ENCODE measurements at places on chromosomes 2 and 18.

DNA sequence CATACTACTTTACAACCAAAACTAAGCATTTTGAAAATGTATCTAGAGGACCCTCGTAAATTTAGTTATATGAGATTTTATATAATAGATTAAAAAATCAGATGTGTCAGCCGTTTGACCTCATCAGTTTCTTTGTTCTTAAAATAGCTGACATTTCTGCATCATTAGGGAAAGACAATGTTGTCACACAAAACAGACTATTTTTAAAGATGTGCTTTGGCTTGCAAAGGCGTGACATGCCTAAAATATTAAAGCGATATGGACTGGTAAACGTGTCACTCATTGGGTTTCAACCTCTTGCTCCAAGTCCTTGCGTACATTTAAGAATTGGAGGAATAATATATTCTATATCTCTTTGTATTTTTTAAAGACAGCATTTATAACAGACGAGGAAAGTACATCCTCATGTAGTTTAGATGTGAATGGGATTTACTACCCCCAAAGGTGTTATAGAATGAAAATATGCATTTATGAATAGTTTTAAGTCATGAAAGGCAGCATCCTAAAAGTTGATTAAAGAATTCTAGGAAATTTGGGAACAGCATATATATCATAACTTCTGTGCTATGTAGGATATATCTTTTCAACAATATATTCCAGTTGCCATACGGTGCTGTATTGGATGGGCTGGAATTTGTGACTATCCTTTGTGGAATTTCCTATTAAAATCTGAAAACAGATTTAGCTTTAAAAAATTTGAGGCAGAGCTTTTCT is 3.8 kb downstream of the MYL12A start:
- no peak for DNase-seq

DNA sequence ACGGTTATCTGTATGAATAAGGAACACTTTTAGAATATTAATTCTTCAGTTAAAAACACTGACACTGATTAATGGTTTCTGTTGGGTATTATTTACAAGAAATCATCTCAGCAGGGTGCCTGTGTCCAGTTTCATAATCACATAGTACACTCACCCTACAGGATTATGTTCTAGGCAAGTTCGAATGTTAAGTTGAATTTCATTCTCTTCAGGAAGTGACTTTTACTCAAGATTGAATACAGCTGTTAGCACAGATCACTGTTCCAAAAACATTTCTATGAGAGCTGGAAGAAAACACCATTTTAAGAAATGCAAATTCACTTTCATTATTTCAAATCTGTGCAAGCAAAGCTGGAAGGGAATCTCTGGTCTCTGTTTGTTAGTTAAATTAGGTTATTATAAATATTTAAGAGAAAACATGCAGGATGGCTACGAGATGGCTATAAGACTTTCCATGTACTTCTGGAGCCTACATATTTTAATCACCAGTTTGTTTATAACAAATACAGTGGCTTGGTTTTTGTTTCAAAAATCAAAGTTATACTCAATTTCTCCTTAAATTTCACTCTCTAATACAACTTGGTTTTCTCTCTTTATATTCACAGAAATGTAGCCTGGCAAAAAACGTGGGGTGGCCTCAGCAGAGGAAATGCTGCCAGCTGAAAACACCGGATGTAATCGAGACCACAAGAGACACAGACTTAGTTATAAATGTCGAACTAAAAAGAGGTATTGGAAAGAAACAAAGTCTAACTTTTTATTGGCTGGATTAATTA is 65.8 kb downstream of the RBMS1 start:
- DNase-seq, result no peak

DNA sequence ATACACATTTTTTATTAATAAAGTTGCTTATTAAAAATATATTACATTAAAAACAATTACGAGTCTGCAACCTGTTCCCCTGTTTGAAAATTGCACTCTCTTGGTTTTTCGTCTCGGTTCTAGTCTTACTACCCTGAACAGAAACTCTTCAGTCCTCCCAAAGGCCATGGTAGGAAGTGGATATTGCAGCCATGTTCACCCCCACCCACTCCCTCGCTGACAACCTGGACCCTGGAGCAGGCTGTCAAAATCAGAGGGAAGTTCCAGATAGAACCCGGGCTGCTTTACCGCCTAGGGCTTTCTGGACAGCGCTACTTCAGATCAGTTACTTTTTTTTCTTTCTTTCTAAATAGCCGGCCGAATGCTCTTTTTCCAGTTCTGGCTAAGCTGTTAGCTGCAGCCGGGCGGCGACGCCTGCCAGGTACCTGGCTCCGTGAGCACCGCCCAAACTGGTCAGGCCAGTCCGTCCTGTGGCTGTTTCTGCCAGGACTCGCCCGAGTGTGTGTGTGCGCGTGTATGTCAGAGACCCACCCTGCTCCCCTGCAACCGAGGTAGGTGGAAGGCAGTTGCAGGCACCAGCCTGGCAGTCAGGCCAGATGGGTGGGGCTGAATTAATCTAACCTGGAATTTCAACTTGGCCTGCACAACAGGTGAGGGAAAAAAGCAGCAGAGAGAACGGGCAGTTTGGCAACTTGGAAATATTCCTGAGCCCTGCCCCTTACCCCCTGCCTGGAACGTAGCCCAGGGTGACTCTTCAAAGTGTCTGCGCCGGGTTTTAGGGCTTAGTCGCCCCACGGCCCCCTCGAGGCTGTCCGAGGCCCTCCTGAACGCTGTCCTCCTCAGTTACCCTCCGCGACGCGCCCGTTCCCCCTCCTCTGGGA is 1.1 kb upstream of the TET3 start:
- no peak for DNase-seq

GRCh38 chr2:121284463-121285449 is at the start of gene TFCP2L1:
Gene TFCP2L1, minus strand, starts transcription at chr2:121285202. Its CDS starts 93 bp downstream, at chr2:121285109.
- DNase-seq, result no peak

DNA sequence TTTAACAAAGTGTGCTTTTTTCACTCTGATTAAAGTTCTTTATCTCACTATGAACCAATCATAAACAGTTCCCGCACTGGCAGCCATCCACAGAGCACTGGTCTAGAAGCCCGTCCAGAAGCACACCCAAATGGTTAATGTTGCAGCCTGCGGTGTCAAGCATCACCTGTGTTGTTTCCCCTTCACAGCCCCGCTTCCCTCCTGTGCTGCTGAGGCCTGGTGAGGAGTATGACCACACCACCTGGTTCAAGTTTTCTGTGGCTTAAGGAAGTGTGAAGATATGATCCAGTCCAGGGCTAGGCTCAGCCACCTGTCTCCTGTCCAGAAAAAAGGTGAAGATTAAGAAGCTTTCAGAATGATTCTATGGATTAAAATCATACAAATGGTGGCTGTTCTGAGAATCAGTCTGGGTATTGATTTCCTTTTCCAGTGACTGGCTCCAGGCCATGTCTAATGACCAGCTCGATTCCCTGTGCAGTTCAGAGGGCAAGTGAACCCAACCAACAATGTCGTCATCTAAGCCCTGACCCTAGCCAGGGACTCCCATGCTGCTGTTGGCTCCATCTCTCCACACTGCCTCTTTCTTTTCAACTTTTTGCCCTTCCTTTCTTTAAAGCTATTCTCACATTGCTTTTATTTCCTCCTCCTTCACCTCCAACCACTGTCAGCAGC is 17.7 kb downstream of the SRSF7 start:
- DNase-seq, result peak; percentile 36

DNA sequence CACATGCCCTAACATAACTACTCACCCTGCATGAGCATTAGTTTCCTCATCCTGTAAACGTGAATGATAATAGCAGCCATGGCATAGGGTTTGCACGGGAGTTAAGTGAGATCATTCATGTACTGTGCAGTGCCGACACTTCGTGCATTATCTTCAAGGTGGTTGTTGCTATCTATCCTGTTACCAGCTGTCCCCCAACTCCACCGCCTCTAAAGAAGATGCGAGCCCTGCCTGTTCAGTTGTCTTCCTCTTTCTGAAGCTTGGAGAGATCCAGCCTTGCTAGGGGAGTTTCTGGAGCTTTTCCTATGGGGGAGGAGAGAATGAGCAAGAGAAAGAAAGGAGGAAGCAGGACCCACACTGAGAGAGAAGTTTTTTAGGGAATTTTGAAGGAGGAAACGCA is 34.4 kb downstream of the YPEL5 start:
- no peak for DNase-seq

DNA sequence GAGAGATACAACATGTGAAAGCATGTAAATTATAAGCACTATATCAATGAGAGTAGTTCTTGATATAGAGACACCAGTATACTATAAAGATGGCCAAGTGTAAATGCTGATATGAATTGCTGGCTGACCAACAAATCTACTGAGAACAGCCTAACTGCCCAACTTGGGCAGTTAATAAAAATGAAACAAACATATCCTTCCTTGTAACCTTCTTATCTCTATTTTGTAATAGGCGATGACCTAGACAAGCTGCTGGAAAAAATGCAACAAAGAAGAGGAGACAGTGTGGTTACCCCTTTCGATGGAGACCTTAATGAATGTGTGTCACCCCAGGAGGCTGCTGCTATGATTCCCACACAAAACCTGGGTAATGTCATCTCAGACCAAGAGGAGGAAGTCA is 148.7 kb downstream of the ESCO1 start:
- DNase-seq, result no peak

DNA sequence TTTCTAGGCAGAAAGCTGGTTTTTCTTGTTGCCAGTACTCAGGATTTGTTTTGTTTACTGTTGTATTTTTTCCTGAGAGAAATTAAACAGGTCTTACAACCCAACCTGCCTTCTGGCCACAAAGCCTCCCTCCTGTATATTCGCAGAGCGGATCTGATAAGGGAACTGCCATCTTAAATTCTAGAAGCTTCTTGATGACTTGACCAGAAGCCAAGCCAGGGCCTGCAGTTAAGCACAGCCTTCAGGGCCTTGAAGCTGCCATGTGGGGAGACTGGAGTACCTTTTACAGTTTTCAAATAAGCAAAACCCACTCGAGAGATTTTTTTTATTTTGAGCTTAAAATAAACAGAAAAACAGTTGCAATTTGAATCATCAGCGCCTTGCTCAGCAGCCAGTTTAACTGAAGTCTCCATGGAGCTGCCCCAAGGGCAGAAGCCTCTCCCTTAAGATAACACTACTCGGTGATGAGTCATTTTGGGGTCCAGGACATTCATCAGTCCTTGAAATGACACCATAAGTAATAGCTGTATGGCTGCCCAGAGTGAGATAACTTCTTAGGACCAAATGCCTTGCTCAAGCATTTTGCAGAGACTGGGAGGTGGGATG is 51.5 kb upstream of the PHLPP1 start:
- no peak for DNase-seq

- peak; percentile 47 for DNase-seq
Measured at GRCh38 chr18:79631761-79632446, 47.7 kb upstream of the CTDP1 start.

DNA sequence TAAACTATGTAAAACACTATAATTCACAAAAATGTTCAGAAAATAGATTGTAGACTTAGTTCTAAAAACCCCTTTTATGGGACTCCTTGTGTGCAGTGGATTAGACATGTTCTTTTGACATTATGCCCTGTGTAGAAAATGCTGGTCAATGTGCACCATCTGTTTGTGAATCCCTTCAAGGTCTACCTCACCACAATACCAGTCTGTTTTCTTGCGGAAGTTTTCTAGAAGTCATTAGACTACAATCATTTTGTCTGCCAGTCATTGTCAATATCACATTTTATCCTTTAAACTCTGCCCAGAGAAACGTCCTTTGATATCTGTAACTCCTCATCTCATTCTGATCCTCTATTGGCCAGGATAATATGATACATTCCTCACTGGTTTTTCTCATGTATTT is 7.8 kb downstream of the ITGA4 start:
- no peak for DNase-seq

GRCh38 chr18:29874519-29875098 is 1167.9 kb downstream of the DSC3 start:
- no peak for DNase-seq

- no peak for DNase-seq
Measured at GRCh38 chr2:198232281-198232680, 427.9 kb downstream of the PLCL1 start.

- peak; percentile 51 for DNase-seq
Measured at GRCh38 chr2:240637116-240637900, 12.0 kb downstream of the GPR35 start.

GRCh38 chr2:111702119-111702803 is 181.7 kb downstream of the ANAPC1 start:
- no peak for DNase-seq

DNA sequence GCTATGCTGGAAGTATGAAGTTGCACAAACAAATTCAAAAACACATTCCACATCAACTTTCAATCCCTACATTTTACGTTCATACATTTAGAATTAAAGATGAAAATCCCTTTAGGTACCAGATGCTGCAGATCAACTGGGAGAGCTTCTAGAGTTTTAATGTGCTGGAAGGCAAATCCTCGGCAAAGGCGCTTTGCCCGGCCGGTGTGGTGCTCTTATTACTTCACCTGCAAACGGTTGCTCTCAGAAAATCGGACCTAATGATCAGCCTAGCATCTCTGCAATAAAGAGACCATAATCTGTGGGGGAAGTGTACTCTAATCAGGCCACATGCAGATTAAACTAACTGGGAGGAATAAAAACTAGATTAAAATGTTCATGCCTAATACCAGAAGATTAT is 513.8 kb downstream of the ZEB2 start:
- DNase-seq, result no peak

- no peak for DNase-seq
Measured at GRCh38 chr2:88002359-88002707, 14.0 kb downstream of the RNU2-63P start.

- DNase-seq, result no peak
Measured at GRCh38 chr2:196263181-196263747, 91.9 kb upstream of the STK17B start.

GRCh38 chr2:105509269-105510086 is 110.6 kb upstream of the FHL2 start:
- DNase-seq, result no peak

GRCh38 chr2:15808204-15808910 is 132.0 kb upstream of the MYCN start:
- DNase-seq, result no peak

DNA sequence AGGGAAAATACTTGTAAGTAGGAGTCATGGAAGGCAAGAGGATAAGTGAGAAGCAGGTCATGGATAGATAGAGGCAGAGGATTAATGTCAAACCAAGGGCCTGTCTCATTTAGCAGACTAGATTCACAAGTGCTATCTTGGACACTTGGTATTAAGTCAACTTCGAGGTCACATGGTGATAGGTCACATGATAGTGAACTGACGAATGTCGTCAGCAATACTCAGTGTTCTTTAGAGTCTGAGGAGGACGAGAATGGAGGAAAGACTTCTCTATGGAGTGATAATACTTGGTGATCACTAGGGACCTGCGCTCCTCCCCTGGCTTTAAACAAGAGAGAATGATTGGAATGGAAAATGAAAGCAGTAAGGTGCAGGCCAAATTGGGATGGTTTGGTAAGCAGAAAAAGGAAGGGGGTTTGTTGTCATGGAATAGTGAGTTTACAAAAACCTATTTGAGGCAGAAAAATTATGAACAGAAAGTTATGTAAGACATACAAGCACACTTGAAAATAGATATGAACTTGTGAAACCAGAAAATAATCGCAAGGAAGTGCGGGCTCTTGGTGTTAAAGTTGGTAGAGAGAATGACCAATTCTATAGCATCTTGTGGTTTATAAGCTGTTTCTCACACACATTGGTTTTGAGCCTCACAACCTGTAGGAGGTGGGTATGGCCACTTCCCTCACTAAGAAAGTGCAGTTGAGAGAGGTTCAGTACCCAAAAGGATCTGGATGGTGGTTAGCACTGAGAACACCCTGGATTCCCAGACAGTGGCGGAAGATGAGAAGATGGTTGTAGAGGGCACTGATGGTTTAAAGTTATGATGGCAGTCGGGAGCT is 141.5 kb downstream of the WDSUB1 start:
- no peak for DNase-seq
